ENCODE measurements at places on chromosomes 13 and 19.

DNA sequence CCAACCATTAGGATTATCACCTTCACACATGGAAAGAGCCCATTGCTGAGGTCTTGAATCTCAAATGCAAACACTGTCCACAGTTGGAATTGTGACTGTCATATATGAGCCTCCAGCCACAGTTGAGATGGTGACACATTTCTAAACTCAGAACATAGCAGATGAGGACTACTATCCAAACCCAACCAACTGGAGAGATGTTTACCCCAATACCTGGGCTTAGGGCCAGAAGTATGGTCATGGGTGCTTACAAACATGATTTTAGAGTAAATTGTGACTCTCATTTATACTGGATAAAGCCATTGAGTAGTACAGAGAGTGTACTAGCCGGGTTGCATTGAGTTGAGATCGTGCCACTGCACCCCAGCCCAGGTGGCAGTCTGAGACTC lies 14.0 kb upstream of the ZNF681 start:
- no peak for DNase-seq

GRCh38 chr19:2479556-2480194 lies 3.7 kb downstream of the GADD45B start:
- no peak for DNase-seq

- DNase-seq: no peak
Measured at GRCh38 chr13:33090755-33091414, 74.7 kb downstream of the KL start.

GRCh38 chr19:20165971-20166592 lies 932 bp upstream of the ZNF486 start:
- DNase-seq: no peak

- no peak for DNase-seq
Measured at GRCh38 chr19:944663-945241, 18.9 kb downstream of the ARID3A start.

DNA sequence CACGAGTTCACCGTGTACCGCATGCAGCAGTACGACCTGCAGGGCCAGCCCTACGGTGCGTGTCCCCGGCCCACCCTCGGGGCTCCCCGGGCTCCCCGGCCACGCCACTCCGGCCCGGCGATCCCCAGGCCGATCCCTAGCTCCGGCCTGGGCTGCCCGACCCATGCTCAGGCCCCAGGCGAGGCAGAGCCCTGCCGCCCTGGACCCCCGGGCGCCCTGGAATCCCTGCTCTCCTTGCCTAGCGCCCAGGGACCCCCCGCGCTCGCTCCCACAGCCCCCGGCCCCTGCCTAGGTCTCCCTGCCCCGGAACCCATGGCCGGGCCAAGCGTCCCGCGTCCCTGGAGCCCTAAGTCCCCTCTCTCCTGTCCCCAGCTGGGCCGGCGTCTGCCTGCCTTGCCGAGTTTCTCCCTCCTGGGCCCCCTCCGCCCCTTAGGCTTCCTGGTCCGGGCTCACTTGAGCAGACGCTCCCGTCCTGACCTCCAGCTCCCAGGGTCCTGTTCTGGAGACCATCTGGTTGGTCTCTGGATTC lies 494 bp downstream of the NCLN start:
- no peak for DNase-seq

- no peak for DNase-seq
Measured at GRCh38 chr13:113345486-113345885, 18.4 kb downstream of the GRTP1 start.

GRCh38 chr19:16094360-16095070 lies 17.2 kb upstream of the RAB8A start:
- DNase-seq: no peak

GRCh38 chr19:576768-577438 lies 4.5 kb downstream of the BSG start:
- DNase-seq: no peak

- DNase-seq: no peak
Measured at GRCh38 chr13:83827338-83827737, 54.9 kb downstream of the SLITRK1 start.

- DNase-seq: no peak
Measured at GRCh38 chr13:35697186-35697730, 220.8 kb upstream of the MAB21L1 start.

DNA sequence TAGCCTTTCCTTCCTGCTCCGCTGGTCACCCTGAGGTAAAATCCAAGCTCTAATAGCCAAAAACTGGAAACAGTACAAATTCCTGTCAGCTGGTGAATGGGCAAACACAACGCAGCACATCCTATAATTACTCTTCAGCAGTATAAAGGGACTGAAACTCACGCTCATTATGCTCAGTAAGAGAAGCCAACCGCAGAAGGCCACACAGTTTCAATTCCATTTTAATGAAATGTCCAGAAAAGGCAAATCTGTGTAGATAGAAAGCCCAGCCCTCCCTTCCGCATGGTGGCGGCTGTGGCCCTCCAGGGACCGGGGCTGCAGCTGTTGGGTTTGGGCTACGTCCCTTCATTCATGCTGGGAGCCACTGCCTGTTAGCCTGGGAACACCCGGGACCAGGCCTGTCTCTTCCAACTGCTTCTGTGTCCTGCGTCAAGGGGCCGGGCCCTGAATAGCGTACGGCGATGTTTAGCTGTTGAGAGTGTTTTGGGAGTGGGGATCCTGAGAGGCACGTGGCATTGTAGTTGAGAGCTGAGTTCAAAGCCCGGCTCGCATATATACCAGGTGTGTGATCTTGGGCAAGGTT lies 23.5 kb downstream of the NKPD1 start:
- DNase-seq: no peak

- peak; percentile 11 for DNase-seq
Measured at GRCh38 chr13:101416181-101417042, at the start of gene NALCN. TSS of gene NALCN (minus strand) at chr13:101416508. CDS start at chr13:101399126, 17,382 bp downstream.

- DNase-seq: no peak
Measured at GRCh38 chr19:7063339-7063738, 4.9 kb upstream of the MBD3L3 start.

DNA sequence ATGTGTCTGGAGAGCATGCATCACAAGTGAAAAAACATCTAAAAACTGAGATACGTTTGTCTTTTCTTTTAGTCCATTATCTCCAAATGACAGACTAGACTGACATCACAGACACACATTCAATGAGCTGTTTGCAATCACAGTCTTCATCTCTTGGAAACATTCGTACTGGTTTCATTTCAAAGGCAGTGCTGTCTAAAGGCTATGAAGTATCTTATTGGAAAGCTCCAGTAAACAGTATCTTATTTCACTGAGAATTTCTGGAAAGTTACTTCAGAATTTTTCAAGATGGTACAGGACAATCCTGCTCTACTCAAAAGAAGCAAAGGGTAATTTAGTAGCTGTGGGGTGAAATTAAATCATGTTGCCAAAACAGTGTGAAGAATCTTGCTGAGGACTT lies 53.5 kb upstream of the TNFRSF19 start:
- no peak for DNase-seq

DNA sequence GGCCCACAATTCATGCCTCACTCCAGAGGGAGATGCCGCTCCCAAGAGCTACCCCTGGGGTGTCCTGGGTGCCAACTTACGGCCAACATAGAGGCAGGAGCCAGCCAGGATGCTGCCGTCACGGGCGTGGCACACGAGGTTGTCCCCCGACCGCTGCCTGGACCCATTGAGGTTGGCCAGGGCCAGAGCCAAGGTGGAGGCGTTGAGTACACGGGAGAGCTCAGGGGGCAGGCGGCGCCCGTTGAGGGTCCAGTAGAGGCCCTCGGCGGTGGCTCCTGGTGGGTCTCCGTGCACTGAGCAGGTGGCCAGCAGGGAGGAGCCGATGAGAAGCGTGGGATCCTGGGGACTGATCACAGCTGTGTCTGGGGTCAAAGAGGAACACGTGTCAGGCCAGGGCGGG lies 7.1 kb downstream of the CRLF1 start:
- no peak for DNase-seq

DNA sequence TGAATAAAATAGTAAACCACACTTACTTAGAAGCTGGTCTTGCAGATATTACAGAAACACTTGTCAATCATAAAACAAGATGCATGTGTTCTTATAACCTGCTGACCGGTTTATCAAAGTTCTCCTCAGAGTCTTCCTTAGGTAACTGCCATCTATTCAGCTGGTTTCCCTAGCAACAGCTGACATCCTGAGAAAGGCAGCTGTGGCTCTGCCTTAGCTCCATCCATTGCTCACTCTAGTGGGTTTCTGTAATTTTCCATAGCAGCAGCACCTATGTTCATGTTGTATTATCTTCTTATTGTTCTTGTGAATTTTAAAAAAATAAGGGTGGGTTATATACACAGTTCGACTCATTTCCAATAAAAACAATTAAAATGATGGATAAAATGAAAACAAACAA lies 87.8 kb downstream of the RAP2A start:
- no peak for DNase-seq
